ENCODE measurements at places on chromosomes 7 and 10. TPM values are rescaled to one million over a fixed set of nuclear protein-coding genes. Genes with fewer than 3 reads are reported as not detected.

DNAJC12 gene
- 2.7 TPM for total RNA-seq

TPST1 gene
- total RNA-seq = 63.3 TPM

OR6B1 gene
- not detected for total RNA-seq

SLC26A3 gene
- not detected for total RNA-seq

EBF3 gene
- 19.5 TPM for total RNA-seq

OR6V1 gene
- total RNA-seq = not detected

SLC35G1 gene
- total RNA-seq = 3.2 TPM

PLPP4 gene
- 5.3 TPM for total RNA-seq

CDHR3 gene
- 7.9 TPM for total RNA-seq

HYAL4 gene
- not detected for total RNA-seq

FOXI2 gene
- 0.20 TPM for total RNA-seq

TUBAL3 gene
- 0.20 TPM for total RNA-seq

CTTNBP2 gene
- total RNA-seq = 5.5 TPM

ACHE gene
- total RNA-seq = 9.8 TPM

RBM20 gene
- total RNA-seq = 2.4 TPM

CNNM1 gene
- total RNA-seq = 0.20 TPM

ABCA13 gene
- 5.6 TPM for total RNA-seq

REEP3 gene
- 31.4 TPM for total RNA-seq

SPDYE2 gene
- not detected for total RNA-seq

HOXA1 gene
- total RNA-seq = 0.59 TPM

DUSP5 gene
- total RNA-seq = 18.0 TPM

RARRES2 gene
- total RNA-seq = 78.2 TPM

ARHGAP22 gene
- 1.1 TPM for total RNA-seq

WNT2 gene
- total RNA-seq = 4.5 TPM

CCDC7 gene
- 43.8 TPM for total RNA-seq

DOCK1 gene
- 80.8 TPM for total RNA-seq

PNPLA8 gene
- 37.3 TPM for total RNA-seq

CLDN4 gene
- total RNA-seq = 75.4 TPM

SERPINE1 gene
- 18.1 TPM for total RNA-seq

DHX32 gene
- total RNA-seq = 25.0 TPM

TMEM176A gene
- 8.8 TPM for total RNA-seq

NPTX2 gene
- total RNA-seq = 2.4 TPM

PVRIG gene
- not detected for total RNA-seq

SH2D4B gene
- total RNA-seq = 0.20 TPM

CCDC3 gene
- 36.3 TPM for total RNA-seq

ERVW-1 gene
- total RNA-seq = 0.20 TPM

ODAD2 gene
- total RNA-seq = 0.69 TPM

GPR85 gene
- total RNA-seq = 1.9 TPM

PHKG1 gene
- 8.9 TPM for total RNA-seq

EPO gene
- not detected for total RNA-seq

HHEX gene
- 3.9 TPM for total RNA-seq

TMUB1 gene
- 7.6 TPM for total RNA-seq

VWDE gene
- total RNA-seq = 0.39 TPM

RPA3 gene
- 19.4 TPM for total RNA-seq

ZNF92 gene
- total RNA-seq = 10.9 TPM

CD36 gene
- 589 TPM for total RNA-seq
